Eye (tissue), 1 donor: ENCODE measurements at places on chromosomes 5 and 9.

DNA sequence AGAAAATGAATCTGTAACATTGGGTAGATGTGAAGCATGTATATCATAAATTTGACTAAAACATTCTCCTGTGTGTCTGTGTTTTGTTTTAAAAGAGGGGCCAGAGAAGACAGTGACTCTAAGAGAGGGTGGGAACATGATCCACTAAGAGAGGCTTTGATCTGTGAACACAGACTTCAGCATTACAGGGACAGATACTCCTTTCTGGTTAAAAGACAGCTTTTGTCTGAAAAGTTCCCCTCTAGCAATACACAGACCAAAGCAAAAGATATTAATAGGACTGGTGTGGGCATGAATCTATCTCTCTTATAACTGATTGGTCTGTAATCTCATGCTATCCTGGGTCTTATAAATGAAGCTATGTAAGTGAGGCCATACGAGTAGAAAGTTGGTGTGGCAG is 150.9 kb downstream of the NUDT12 start:
- DNase-seq: no peak

GRCh38 chr9:3824581-3824980 is 298.8 kb upstream of the RFX3 start:
- peak; percentile 43 for DNase-seq

GRCh38 chr9:110153431-110153830 is 54.5 kb downstream of the C9orf152 start:
- DNase-seq: no peak

GRCh38 chr5:34854459-34855174 is 15.7 kb downstream of the TTC23L start:
- DNase-seq: peak; percentile 92

GRCh38 chr9:127683723-127684122 is 23.1 kb upstream of the CFAP157 start:
- no peak for DNase-seq

DNA sequence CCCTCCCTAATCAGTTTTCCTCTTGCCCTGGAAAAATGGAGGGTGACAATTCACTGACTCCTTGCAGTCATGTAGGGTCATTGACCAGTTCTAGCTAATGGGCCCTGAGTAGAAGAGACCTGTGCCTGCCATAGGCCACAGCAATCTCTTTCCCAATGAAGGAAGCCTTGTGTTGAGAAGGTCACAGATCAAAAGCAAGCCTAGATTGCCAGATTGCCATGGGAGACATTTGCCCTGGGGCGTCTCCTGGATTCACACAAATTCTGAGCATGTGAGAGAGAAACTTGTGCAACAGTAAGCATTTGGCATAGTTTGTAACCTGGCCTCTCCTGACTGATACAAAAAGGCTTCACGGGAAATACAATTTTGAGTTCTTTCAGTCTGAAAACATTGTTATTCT is 148.0 kb downstream of the NUDT12 start:
- DNase-seq: no peak
